ENCODE measurements at places on chromosomes 1 and 21.

- DNase-seq: no peak
Observed at GRCh38 chr1:152167835-152168534, 9.0 kb upstream of the RPTN start.

DNA sequence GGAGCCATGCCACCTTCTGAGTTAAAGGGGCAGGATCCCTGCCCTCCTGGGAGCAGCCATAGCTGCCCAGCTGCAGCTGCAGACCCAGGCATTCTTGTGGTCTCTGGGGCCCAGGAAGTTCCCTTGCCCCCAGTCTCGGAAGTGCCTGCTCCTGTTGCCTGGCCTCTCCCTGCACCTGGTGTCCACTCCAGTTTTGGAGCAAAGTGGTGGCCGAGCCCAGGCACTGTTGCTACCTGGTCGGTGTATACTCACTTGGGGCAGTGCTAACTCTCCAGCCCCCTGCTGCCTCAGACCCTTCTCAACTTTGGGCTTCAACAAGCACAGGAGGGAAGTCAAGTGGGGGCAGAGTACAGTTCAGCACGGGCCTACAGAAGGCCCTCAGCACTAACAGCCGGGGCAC is 352.9 kb upstream of the NCAM2 start:
- no peak for DNase-seq

DNA sequence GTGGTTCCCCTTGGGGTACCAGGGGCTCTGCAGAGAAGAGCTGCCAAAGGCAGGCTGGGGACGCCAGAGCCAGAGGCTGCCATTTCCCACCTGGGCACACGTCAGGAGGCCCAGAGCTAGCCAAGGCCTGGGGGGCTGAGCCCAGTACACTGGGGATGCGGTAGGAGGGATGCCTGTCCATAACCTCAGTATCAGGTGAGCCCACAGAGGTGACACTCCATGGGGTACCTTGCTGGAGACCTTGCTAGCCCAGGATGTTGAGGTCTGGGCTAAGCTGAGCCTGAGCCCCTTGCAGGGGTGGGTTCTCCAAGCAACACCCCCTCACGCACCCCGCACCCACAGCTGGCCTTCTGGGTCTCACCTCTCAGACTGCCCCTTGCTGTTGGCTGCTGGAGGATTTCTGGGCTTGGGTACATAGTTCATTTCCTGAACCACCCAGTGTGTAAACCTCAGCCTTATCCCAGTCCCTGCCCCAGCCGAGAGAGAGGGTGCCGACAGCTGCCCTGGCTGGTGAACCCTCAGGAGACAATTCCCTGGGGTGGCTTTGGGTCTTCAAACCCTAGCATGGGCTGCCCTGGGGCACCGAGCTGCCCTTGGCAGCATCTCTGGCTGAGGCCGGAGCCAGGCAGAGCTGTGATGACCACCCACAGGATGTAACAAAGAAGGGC is 92.5 kb upstream of the VAMP3 start:
- DNase-seq: no peak

DNA sequence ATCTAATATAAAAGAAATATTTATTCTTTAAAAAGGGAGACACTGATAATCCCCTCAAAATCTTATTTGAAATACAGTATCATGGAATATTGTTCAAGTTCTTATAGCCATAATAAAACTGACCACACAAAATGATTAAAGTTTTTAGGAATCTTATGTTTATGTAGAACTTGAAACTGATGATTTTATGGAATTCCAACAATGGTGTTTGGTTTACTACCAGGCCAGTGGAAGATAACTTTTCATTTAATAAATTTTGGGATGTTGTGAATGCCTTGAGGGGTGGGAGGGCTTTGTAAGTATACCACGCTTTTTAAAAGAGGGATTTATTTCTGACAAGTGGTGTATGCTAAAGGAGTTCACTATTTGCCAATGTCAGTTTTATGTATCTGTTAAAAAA is 87.7 kb downstream of the RAB3GAP2 start:
- no peak for DNase-seq

DNA sequence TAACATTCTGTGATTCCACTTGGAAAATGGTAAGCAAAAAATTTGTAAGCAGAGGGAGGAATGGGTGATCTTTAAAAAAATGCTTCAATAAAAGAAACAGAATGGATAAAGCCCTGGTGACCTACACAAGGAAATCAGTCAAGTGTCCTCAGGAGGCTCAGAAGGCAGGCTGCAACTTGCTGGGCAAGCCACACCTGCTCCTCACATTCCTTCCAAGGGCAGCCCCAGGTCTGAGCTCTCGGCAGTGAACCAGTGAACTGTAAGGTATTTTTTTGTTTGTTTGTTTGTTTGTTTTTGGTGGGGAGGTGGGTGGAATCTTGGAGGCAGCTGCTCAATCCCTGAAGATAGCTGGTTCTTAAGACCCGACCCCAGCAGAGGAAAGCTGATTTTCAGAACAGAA is 4.4 kb downstream of the TACSTD2 start:
- no peak for DNase-seq

GRCh38 chr21:40254540-40255465 is 387.6 kb downstream of the PCP4 start:
- no peak for DNase-seq

DNA sequence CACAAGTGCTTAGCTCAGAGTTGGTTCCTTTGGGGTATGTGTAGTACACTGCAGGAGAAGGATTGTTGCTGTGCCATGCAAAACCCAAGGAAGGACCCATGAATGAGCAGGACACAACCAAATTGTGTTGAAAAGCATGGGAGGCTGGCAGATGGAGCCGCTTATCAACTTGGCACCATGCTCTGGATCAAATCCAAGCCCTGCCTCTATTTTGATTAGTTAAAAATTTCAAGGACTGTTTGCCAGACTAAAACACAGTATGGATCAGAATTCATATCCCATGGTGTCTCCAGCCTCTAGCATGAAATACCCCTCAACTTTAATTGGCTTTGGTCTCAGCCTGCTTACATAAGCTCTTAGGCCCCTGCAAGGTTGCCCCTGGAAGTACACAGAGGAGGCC is 27.8 kb downstream of the CCDC185 start:
- DNase-seq: no peak

GRCh38 chr1:20840731-20841130 is 53.6 kb upstream of the HP1BP3 start:
- no peak for DNase-seq

DNA sequence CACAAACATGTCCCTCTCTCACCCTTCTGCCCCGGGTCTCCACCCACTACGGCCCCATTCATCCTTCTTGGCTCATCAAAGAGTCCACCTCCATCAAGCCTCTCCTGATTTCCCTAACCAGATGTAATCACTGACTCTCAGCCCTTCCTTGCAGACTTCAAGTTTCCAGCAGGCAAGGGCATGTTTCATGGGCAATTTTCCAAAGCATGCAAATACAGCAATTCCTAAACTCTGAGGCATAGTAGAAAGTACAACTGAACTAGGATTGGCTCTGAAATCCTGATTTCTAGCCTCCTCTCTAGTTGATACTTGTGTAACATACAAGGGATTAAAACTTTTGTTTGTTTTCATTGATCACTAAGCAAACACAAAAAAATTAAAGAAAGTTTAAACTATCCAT is 109.1 kb upstream of the GADD45A start:
- DNase-seq: no peak

GRCh38 chr1:67118646-67119045 is 16.1 kb downstream of the C1orf141 start:
- no peak for DNase-seq

DNA sequence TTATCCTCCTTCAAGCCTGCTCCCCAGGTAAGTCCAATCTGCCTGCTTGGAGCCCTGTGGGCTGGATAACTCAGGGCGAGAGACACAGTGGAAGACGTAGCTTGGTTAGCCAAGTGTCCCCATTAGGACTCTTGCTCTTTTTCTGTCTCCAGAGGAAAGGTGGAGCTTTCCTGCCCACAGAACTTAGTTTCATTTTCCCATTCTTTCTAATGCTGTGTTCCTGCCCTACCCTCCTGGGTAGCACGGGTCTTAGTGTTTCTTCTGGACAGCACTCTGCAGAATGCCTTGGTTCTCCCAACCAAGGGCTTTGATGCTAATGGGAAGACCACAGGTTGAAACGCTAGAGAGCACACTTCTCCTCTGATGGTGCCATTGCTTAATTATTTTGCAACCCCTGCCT is 92.5 kb upstream of the LRRC8D start:
- DNase-seq: no peak

DNA sequence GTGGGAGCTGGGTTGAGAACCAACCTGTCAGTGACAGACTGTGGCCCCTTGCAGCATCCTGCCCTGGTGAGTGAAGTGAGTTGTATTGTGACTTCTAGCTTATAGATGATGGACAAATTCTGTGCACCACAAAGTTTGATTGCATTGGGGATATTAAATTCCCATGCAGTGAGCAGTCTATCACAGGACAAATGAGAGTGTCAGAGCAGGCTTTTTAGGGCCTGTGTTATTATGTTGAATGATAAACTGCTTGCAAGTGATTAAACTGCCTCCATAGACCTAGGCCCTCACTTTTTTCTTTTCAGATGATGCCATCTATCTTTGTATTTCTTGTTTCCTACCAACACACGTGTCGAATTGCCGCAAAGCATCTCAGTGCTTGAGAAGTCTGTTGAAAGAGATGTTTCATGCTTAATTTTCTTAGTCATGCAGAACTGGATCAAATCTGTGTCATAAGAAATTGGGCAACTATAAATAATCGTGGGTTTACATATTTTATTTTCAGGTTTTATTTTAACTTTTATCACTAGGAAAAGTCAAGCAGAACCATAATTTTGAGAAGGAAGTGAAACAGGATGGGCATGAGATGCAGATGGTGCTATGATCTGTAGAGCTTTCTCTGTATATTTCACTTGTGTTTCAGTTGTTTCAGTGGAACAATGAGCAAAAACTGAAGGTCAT is 199.2 kb downstream of the S1PR1 start:
- DNase-seq: no peak

- DNase-seq: no peak
Observed at GRCh38 chr1:89637496-89637895, 4.6 kb downstream of the LRRC8C start.

DNA sequence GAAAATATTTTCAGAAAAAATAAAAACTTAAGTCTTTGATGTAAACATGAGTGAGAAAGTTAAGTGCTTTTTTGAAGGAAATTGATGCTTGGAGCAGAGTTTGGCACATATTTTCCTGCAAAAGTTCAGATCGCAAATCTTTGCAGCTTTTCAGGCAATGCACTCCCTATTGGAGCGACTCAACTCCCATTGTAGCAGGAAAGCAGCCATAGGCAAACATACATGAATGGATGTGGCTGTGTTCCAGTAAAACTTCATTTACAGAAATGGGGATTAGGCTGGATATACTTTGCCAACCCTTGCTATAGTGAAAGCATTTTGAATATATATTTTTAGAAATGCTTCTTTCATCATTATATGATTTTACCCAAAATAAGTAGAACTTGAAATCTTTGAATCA is 8.1 kb downstream of the AGL start:
- DNase-seq: no peak

- DNase-seq: peak; percentile 72
Observed at GRCh38 chr1:186155594-186155993, 219.5 kb downstream of the TPR start.

DNA sequence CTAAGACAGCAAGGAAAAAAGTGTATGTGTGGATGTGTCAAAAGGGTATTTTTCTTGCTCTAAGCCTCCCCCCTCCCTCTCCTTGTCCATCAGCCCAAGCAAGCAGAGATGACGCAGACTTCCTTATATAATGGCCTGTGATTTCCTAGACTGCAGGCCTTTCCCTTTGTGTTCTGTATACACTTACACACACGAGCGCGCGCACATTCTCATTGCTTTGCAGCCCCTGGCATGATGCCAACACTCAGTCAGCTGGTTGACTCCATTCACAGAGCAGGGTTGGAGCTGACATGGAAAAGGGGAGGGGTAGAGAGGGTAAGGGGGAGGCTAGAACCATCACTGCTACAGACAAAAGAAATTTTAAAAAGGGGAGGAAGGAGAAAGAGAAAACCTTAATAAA is 41.8 kb downstream of the GATAD2B start:
- peak; percentile 99 for DNase-seq

DNA sequence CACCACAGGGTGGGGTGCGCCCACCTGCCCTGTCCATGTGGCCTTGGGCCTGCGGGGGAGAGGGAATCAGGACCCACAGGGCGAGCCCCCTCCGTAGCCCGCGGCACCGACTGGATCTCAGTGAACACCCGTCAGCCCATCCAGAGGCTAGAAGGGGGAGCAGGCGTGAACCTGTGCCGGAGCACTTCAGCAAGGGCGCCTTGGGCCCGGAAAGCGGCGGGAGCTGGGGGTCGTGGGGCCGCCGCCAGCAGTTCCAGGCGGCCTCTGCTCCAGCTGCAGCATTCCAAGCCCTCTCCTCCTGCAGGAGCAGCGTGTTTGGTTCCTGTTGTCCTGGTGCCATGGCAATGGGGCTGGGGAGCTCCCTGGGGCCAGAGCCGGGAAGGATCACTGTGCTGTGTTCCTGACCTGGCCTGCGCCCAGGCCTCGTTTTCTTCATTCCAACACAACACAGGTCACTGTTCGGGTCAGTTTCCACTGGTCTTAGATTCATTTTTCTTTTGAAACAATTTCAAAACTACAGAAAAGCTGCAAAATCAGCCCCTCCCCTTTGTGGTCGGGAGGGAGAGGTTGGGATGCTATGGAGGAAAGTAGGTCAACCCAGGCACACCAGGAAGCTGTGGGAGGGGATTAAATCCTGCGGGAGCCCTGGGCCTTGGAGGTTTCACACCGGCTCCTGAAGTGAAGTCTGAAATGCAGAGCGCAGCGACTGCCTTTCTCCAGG is 18.8 kb downstream of the SLX9 start:
- no peak for DNase-seq

DNA sequence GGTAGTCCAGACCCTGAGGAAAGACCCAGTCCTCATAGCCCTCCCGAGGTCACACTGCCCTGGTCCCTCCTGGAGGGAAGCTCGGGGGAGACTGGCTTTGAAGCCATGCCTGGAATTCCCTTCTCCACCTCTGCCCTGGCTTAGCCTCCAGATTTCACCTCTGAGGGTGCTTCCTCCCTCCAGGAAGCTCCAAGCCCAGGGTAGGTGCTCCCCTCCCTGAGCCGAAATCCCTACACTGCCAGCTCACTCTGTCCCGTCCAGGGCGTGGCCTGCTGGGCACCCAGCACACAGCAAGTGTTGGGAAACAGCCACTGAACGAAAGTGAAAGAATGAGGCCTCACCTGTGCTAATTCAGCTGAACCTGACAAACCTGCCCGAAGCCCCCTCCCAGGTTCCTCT is 6.0 kb upstream of the TNFRSF25 start:
- no peak for DNase-seq

- no peak for DNase-seq
Observed at GRCh38 chr1:44828003-44828651, 14.9 kb downstream of the PTCH2 start.

GRCh38 chr1:63413394-63413793 is 46.0 kb downstream of the ALG6 start:
- no peak for DNase-seq

- no peak for DNase-seq
Observed at GRCh38 chr1:168092566-168093355, 44.0 kb downstream of the GPR161 start.

DNA sequence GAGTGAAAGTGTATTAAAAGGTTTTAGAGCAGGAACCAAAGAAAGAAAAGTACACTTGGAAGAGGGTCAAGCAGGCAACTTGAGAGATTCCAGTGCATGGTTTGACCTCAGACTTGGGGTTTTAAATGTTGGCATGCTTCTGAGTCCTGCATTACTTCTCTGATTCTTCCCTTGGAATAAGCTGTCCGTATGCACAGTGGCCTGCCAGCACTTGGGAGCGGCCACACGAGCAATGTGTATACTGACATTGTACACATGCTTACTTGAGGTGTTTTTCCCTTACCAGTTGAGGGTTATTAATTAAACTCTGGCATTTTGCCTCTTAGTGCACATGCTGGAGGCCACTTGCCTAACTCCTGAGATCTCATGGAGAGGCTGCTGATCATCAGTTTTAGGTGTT is 786.6 kb upstream of the RGS18 start:
- no peak for DNase-seq

Measured in NCI-H526 treated with DMSO at 0.1 percent for 48 hours (cell line).